ENCODE measurements at places on chromosomes 3 and 15. TPM values are rescaled to one million over a fixed set of nuclear protein-coding genes. Genes with fewer than 3 reads are reported as not detected.

Gene PLCB2
- total RNA-seq = 1.7 TPM

GRCh38 chr3:178434206-178434805 lies 101.9 kb upstream of the KCNMB2 start:
- DNase-seq = no peak
- no peaks in the 10 kb centered on the region for H3K27me3 ChIP-seq
- H3K4me1 ChIP-seq = no peaks in the 10 kb centered on the region
- no peak overlapping the region for H3K27ac ChIP-seq

DNA sequence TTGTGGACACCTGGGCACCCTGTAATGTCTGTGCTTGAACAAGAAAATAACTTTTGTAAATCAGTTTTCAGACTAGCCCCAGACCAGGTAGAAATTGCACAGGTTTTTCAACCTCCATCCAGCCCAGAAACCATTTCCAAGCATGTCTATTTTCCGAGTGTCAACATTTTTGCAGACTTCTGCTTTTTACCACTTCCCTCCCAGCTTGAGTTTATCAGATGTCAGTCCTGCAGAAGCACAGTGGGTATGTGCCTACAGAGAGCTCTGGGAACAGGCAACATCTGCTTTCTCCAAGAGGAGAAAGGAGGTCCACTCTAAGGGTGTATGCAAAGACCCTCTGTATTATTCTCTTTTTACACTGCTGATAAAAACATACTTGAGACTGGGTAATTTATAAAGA lies 83.9 kb downstream of the LRRK1 start:
- H3K36me3 ChIP-seq = no peaks in the 10 kb centered on the region
- no peak overlapping the region for H3K27ac ChIP-seq
- H3K4me1 ChIP-seq = peaks cover 7% of the 10 kb centered on the region
- no peak overlapping the region for H3K4me3 ChIP-seq
- H3K27me3 ChIP-seq = peaks cover 3% of the 10 kb centered on the region

- no peaks in the 10 kb centered on the region for H3K27me3 ChIP-seq
- peak overlapping the region; percentile 47 for H3K4me3 ChIP-seq
- no peaks in the 10 kb centered on the region for H3K36me3 ChIP-seq
- peaks cover 32% of the 10 kb centered on the region for H3K4me1 ChIP-seq
- DNase-seq = no peak
- H3K27ac ChIP-seq = peak overlapping the region; percentile 44
Observed at GRCh38 chr15:31440754-31441311, 114.2 kb downstream of the KLF13 start.

- H3K27me3 ChIP-seq = no peaks in the 10 kb centered on the region
- H3K36me3 ChIP-seq = no peaks in the 10 kb centered on the region
- H3K27ac ChIP-seq = no peak overlapping the region
- no peaks in the 10 kb centered on the region for H3K4me1 ChIP-seq
- DNase-seq = no peak
Observed at GRCh38 chr3:74115906-74116305, 491.2 kb upstream of the PDZRN3 start.

DNA sequence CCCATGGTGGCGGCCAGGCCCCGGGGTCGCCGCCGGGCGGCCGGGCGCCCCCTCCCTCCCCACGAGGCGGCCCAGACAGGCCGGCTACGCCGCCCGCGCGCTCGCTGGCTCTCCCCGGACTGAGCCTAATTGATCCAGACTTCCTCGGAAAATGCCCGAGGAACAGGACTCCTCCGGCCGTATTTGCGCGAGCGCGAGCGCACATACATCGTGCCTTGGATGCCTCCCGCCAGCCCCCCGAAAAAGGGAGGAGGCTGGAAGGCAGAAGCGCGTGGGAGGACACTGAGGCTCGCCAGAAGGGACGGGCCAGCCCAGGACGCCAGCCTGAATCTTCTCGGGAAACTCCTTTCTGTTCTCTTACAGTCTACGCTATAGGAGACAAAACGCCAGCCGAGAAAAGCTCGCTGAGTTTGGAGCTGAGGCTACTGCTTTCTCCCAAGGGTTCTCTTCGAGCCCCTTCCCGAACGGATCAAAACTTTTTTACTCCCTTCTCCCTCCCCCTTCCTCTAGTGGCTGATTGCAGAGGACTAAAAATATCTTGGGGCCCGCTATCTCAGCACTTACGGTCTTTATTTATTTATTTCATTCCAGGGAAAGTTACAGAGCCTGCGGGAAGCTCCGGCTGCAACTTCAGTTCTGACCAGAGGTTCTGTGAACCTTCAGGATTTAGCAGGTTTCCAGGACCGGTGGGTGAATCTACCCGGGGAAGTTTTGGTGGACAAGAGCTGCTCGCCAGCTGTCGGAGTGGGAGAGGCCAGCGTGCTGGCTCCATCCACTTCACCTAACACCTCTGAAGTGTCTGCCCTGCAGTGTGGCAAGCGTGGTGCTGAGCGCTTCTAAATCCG lies at the start of gene PDZRN3:
TSS of gene PDZRN3 (minus strand) at position 121 of the 845 bp plus-strand sequence.
- H3K27ac ChIP-seq = peak within 1 kb of the TSS; percentile 61
- H3K36me3 ChIP-seq = no peaks in the 10 kb centered on the region
- H3K4me3 ChIP-seq = peak within 1 kb of the TSS; percentile 63
- DNase-seq = peak; percentile 57

Gene MOBP
- total RNA-seq = 0.41 TPM

Gene CHST2
- 11.8 TPM for total RNA-seq

Gene BFSP2
- not detected for total RNA-seq

GRCh38 chr3:141401095-141401494 lies 32.8 kb downstream of the ZBTB38 start:
- H3K4me1 ChIP-seq = peaks cover 36% of the 10 kb centered on the region
- no peak for DNase-seq
- peaks cover 41% of the 10 kb centered on the region for H3K36me3 ChIP-seq
- no peak overlapping the region for H3K4me3 ChIP-seq
- H3K27ac ChIP-seq = peak overlapping the region; percentile 95

DNA sequence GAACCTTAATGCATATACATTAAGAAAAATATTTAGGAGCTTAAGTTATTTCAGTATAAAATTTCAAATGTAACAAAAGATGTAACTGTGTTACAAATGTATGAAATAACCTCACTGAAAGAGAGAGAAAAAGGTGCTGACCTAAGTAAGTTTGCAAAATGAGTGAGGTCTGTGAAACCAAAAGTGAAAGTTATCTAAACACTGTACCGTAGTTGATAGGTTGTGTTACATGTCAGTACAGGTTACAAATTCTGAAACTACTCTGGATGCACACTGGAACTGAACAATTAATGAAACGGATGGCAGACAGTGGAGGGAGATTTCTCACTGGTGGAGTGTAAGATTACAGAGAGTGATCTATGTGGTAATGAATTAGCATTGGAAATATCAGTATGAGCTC lies 420.7 kb downstream of the ZNF385D start:
- no peak overlapping the region for H3K27ac ChIP-seq
- no peak overlapping the region for H3K4me3 ChIP-seq
- peaks cover 13% of the 10 kb centered on the region for H3K4me1 ChIP-seq
- no peaks in the 10 kb centered on the region for H3K27me3 ChIP-seq
- H3K36me3 ChIP-seq = no peaks in the 10 kb centered on the region
- no peak for DNase-seq

Gene SPRED1
- total RNA-seq = 31.7 TPM

- no peaks in the 10 kb centered on the region for H3K27me3 ChIP-seq
- no peaks in the 10 kb centered on the region for H3K4me1 ChIP-seq
- H3K4me3 ChIP-seq = no peak overlapping the region
- no peak for DNase-seq
- H3K36me3 ChIP-seq = no peaks in the 10 kb centered on the region
- H3K27ac ChIP-seq = no peak overlapping the region
Observed at GRCh38 chr3:40170395-40170794, 139.1 kb upstream of the EIF1B start.

Gene MUC20
- 0.41 TPM for total RNA-seq

Gene ITPKA
- total RNA-seq = 1.0 TPM

GRCh38 chr3:71453822-71454511 lies 129.6 kb downstream of the FOXP1 start:
- no peak for DNase-seq
- H3K36me3 ChIP-seq = no peaks in the 10 kb centered on the region
- no peaks in the 10 kb centered on the region for H3K27me3 ChIP-seq
- no peak overlapping the region for H3K27ac ChIP-seq

Gene CCNL1
- total RNA-seq = 63.2 TPM

Gene NOX5
- total RNA-seq = 0.09 TPM

- no peak for DNase-seq
- no peak overlapping the region for H3K4me3 ChIP-seq
- no peaks in the 10 kb centered on the region for H3K4me1 ChIP-seq
- H3K36me3 ChIP-seq = no peaks in the 10 kb centered on the region
Observed at GRCh38 chr15:70625438-70625837, 137.9 kb downstream of the UACA start.

Gene PRSS50
- total RNA-seq = not detected

- H3K4me1 ChIP-seq = peaks cover 6% of the 10 kb centered on the region
- no peak overlapping the region for H3K4me3 ChIP-seq
- H3K36me3 ChIP-seq = peaks cover 5% of the 10 kb centered on the region
- DNase-seq = peak; percentile 22
- no peaks in the 10 kb centered on the region for H3K27me3 ChIP-seq
Observed at GRCh38 chr15:60444289-60444912, 34.5 kb downstream of the ICE2 start.

DNA sequence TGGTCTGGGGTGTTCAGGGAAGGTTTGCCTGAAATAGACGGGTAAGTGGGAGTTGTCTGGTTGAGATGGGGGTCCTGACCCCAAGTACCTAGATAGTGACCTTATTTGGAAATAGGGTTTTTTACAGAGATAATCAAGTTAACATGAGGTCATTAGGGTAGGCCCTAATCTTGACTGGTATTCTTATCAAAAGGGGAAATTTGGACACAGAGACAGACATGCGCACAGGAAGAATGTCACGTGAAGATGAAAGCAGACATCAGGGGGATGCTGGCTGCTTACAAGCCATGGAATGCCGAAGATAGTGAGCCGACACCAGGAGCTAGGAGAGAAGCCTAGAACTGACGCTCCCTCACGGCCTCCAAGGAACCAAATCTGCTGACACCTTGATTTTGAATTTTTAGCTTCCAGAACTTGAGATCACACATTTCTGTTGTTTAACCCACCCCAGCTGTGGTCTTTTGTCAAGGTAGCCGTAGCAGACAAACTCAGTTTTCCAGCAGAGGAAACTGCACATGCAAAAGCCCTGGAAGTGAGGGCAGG lies 17.1 kb downstream of the BHLHE40 start:
- no peak for DNase-seq
- peaks cover 22% of the 10 kb centered on the region for H3K4me1 ChIP-seq
- H3K27ac ChIP-seq = peak overlapping the region; percentile 100
- no peak overlapping the region for H3K4me3 ChIP-seq
- H3K36me3 ChIP-seq = no peaks in the 10 kb centered on the region

GRCh38 chr15:25850154-25851111 lies 12.7 kb downstream of the ATP10A start:
- peak overlapping the region; percentile 98 for H3K27ac ChIP-seq
- H3K36me3 ChIP-seq = no peaks in the 10 kb centered on the region
- DNase-seq = peak; percentile 64
- H3K4me3 ChIP-seq = peak overlapping the region; percentile 56
- no peaks in the 10 kb centered on the region for H3K27me3 ChIP-seq

DNA sequence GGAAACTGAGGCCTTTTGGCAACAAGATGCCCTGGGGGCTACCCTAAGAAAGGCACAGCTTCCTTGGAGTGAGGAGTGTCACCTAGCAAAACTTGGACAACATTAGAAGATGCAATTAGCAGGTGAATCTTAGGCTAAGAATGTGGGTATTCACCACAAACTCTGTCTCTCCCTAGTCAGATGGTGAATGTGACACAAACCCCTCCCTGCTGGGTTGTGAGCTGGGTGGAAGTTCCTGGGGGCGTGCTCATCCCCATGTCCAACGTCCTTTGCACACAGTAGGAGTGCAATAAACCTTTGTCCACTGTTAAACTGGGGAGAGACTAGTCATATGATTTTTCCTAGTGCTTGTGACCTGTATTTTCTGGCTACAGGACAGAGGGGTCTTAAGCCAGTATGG lies 67.1 kb upstream of the SH3GL3 start:
- no peak overlapping the region for H3K4me3 ChIP-seq
- H3K27ac ChIP-seq = no peak overlapping the region
- peak; percentile 41 for DNase-seq
- no peaks in the 10 kb centered on the region for H3K36me3 ChIP-seq
- H3K27me3 ChIP-seq = peaks cover 8% of the 10 kb centered on the region

Gene RBPMS2
- 10.6 TPM for total RNA-seq

- no peak overlapping the region for H3K4me3 ChIP-seq
- no peaks in the 10 kb centered on the region for H3K36me3 ChIP-seq
- H3K27me3 ChIP-seq = peaks cover 24% of the 10 kb centered on the region
- no peak for DNase-seq
Observed at GRCh38 chr15:40481341-40482074, 10.7 kb downstream of the CHST14 start.

- H3K4me1 ChIP-seq = no peaks in the 10 kb centered on the region
- H3K4me3 ChIP-seq = no peak overlapping the region
- H3K27me3 ChIP-seq = peaks cover 2% of the 10 kb centered on the region
- DNase-seq = no peak
- H3K27ac ChIP-seq = no peak overlapping the region
Observed at GRCh38 chr3:32848215-32848614, 30.4 kb downstream of the TRIM71 start.

GRCh38 chr3:155194973-155195957 lies 98.2 kb downstream of the STRIT1 start:
- H3K4me3 ChIP-seq = no peak overlapping the region
- no peaks in the 10 kb centered on the region for H3K27me3 ChIP-seq
- no peak for DNase-seq

GRCh38 chr3:121970047-121970446 lies 52.0 kb downstream of the ILDR1 start:
- no peaks in the 10 kb centered on the region for H3K36me3 ChIP-seq
- H3K27ac ChIP-seq = no peak overlapping the region
- no peaks in the 10 kb centered on the region for H3K4me1 ChIP-seq
- no peaks in the 10 kb centered on the region for H3K27me3 ChIP-seq

Gene GOLGA6L4
- total RNA-seq = 3.3 TPM

GRCh38 chr3:143536817-143537535 lies 311.3 kb downstream of the SLC9A9 start:
- no peaks in the 10 kb centered on the region for H3K27me3 ChIP-seq
- no peak overlapping the region for H3K4me3 ChIP-seq
- H3K27ac ChIP-seq = no peak overlapping the region
- H3K4me1 ChIP-seq = no peaks in the 10 kb centered on the region
- DNase-seq = peak; percentile 63

DNA sequence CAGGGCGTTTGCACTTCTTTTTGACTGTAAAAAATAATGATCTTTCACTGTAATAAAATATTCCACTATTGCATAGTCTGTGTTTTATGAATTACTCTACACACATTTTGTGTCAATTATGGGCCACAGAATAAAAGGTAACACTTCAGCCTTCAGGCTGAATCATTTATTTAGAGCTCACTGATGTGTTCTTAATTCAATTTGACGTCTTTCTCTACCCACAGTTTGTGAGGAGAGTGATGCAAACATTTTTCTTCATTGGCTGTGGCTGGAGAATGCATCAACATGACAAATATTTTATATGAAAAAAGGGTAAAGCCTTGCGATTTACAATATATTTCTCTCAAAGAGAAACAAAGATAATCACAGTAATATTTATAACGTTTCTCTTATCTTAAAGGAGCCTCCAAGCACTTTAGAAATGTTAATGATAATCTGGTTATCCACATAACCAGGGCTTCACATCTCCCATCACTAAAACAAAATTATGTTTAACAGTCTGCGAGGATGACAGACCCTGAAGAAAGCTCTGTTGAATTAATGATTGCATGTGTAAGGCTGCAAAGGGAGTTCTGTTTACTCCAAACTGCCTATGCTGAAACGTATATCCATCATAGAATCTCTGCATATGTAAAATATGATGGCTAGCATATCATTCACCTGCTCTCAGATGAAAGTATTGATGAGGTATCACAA lies 951.3 kb downstream of the ZPLD1 start:
- no peak overlapping the region for H3K4me3 ChIP-seq
- no peak overlapping the region for H3K27ac ChIP-seq
- no peaks in the 10 kb centered on the region for H3K27me3 ChIP-seq
- peak; percentile 3 for DNase-seq
- no peaks in the 10 kb centered on the region for H3K4me1 ChIP-seq
- H3K36me3 ChIP-seq = no peaks in the 10 kb centered on the region

- peaks cover 29% of the 10 kb centered on the region for H3K36me3 ChIP-seq
- no peak overlapping the region for H3K27ac ChIP-seq
- H3K4me1 ChIP-seq = peaks cover 8% of the 10 kb centered on the region
- no peak for DNase-seq
Observed at GRCh38 chr3:124764746-124765145, 34.5 kb downstream of the UMPS start.

Data from astrocyte (in vitro differentiated cells and primary cell).